NCI-H1694 (cell line): ENCODE measurements at places on chromosomes 12 and 14.

DNA sequence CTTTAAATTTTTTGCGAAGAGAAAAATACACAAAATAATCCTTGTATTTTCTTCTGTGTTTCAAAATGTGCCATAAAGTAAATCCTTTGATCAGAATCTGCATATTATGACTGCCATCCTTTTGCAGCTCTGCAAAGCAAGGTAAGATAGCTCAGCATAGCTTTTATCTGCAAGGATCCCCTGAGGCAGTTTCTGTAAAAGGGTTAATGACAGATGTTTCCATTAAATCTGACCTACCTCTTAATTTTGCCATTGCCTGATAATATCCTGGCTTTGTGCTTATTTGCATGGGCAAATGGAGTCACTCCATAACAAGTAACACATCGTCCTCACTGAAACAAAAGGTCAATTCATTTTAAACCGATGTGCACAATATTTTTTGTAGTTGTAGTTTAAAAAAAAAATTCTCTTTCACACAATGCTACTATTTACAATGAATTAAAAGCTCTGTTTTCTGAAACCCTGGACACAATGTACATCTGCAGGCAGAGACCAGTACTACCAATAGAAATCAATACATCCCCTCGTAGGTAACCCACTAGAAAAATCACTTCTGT lies 108.5 kb upstream of the SOX5 start:
- DNase-seq, result no peak

DNA sequence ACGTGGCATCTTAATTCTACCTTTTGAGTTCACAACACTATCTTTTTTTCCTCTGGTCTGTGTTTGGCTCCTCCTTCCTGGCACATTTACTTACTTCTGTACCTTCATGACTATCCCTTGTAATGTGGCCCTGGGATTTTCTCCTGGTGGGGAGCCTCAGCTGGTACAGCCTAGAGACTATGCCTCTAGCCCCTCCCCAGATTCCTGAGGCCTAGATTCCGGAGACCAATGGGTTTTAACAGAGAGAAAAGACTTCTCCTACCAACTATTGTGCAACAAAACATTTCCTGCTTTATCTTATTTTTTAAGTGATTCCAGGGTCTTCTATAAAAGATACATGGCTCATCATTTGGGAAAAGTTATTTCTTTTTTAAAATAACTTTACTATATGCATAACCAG lies 216.2 kb upstream of the KRR1 start:
- DNase-seq, result no peak

GRCh38 chr14:32200368-32201192 lies 1.3 kb upstream of the RNU6-7 start:
- DNase-seq, result no peak

- no peak for DNase-seq
Measured at GRCh38 chr12:91007531-91008290, 2.9 kb upstream of the EPYC start.
